ENCODE measurements at places on chromosomes 11 and 22.

DNA sequence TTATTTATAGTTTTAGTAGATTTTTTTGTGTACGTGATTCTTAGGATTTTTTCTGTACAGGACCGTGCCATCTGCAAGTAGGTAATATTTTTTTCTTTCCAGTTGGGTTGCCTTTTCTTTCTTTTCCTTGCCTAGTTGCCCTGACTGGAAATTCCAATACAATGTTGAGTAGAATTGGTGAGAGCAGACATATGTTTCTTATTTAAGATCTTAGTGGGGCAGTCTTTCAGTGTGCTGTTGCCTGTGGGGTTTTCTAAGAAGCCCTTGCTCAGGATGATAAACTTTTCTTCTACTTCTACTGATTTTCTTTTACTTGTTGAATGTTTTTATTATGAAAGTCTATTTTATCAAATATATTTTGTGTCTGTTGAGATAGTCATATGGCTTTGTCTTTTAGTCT lies 33.0 kb downstream of the ATXN10 start:
- DNase-seq, result no peak

DNA sequence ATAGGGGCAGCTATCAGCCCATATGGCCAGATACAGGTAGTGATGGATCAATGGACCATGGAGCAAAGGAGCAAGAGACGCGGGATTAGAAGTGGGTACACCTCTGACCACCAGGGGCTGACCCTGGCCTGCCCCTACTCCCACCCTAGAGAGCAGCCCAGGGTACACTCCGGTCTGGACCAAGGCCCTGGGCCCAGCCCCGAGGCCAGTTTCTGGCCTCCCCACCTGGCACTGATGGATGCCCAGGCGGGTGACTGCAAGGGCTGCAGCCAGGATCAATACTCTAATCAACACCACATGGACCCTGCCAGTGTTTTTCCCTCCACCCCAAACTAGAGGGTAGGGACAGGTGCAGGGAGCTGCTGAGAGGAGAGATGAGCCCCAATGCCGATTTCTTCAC lies 74.1 kb upstream of the NECTIN1 start:
- no peak for DNase-seq

DNA sequence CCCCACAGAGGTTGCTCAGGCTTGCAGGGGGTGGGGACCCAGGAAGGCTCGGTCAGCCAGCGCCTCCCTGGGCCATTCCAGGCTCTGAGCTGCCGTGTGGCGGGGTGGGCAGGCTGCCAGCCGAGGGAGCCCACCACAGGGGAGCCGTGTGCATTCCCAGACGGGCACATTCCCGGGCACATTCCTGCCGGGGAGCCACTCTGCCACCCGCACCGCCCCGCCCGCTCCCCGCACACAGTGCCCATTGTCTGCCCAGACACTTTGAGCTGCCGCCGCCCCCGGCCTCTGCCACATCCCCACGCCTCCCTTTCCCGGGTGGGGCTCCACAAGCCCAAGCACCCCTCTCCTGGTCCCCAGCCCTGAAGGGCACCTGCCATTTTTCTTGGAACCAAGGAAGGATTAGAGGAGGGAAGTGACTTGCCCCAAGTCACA lies 27.4 kb downstream of the RPL3 start:
- DNase-seq, result no peak

- no peak for DNase-seq
These were observed 40.9 kb upstream of the OR9Q1 start for GRCh38 chr11:57982776-57983175.

DNA sequence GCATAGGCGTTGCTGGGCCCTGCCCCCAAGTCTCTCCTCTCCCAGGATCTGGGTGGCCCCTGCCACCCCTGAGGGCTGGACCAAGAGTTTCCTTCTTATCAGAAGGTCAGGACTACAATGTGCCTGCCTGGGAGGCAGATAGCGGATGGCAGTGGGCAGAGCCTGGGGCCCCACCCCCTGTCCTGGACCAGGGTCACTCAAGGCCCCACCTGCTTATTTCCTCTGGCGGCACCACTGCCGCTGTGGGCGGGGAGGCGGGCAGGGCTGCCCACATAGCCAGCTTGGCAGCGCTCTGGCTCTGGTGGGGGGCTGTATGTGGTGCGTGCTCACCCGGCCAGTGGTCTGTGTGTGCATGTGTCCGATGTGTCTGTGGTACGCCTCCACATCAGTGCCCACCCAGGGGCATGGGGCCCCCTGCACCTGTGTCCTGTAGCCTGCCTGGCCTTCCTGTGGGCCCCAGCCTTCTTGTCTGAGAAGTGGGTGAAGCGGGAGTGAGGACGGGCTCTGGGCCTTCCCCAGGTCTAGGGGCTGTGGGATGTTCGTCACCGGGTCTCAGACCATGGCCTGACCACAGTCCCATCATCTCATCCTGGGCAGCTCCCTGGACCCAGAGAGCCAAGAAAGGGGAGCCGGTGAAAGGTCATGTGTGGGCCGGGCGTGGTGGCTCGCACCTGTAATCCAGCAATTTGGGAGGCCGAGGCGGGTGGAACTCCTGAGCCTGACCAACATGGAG lies 3.0 kb downstream of the GAS2L1 start:
- DNase-seq, result no peak

DNA sequence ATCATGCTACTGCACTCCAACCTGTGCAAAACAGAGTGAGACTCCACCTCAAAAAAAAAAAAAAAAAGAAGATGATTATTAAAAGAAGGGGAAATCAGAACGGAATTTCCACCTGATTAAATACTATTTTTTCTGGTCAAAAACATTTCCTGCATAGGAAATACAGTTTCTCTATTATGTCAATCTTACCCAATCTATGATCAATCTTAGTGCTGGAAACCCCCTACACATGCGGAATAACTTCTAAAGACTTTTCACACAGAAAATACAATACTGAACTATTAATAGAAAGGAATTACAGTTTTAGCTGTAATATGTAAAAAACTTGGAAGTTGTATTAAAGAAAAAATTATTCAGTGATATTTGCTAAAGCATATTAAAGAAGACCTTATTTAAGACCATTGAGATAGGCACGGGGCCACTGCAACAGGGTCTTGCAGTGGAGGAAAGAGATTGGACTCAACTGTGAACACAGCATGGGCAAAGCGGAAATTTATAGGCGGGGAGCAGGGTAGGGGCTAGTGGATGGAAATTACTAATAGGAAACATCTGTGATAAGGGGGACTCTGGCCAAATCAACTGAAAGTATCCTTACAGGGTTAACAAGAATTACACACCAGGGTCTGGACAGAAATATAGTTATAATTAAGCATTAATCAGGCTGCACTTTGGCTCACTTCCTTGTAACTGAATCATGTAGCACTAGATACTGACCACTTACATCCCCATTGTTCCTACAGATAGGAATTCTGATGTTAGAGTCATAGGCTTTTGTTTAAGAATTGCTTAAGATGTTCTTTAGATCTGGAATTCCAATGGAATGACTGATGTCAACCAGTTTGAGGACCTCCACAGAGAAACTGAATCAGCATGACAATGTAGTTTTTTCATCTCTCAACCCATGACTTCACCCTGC lies 411.5 kb upstream of the DDI1 start:
- no peak for DNase-seq

- DNase-seq, result no peak
These were observed 36.9 kb downstream of the NAALAD2 start for GRCh38 chr11:90171359-90171758.

- no peak for DNase-seq
These were observed 11.4 kb downstream of the NCAM1 start for GRCh38 chr11:112972399-112973145.

DNA sequence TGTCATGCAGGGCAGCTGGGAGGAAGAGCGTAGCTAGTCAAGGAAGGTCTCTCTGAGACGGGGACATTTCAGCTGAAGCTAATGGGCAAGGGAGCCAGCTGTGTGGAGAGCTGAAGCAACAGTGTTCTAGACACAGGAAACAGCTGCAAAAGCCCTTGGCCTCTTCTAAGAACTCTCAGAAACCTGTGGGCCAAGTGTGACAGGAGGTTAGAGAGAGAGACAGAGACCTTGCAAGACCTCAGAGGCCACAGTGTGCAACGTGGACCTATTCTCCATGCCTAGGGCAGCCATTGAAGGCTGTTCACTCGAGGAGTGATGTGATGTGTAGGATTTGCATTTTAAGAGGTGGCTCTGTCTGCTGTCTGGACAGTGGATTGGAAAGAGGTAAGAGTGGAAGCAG lies 48.7 kb upstream of the TNRC6B start:
- DNase-seq, result peak; percentile 38

GRCh38 chr22:36564422-36565158 lies 35.6 kb upstream of the EIF3D start:
- DNase-seq, result no peak

DNA sequence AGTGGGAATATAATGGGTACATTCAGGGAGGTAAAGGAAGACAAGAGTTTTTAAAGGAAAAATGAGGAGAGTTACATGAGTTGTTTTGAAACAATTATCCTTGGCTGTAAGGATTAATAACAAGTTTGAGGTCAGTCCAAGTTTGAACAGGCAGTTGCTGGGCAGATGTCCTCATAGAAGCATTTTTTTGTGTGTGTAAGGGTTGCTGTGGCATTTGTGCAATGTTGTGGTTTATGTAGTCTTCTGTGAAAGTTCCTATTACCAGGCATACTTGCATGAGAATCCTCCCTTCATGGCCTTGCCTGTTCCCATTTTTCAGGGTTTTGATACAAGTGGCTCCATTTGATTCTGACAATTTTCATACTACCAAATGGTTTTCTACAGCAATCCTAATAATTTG lies 400.2 kb downstream of the KCNA4 start:
- no peak for DNase-seq

DNA sequence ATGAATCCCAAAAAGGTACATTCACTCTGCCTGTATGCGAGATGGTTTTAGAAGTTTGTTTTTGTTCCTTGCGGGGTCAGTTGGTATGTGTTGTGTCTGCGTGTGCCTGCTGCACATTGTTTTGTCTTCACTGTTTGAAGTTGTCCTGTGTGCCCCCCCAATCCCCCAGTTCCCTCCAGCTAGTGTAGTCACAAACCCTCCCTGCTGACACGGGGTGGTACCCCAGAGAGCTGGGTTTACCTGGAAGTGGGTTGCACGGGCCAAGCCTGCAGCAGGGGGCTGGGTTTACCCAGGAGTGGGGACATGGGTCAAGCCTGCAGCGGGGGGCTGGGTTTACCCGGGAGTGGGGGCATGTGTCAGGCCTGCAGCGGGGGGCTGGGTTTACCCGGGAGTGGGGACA lies 22.2 kb downstream of the CTTN start:
- no peak for DNase-seq

DNA sequence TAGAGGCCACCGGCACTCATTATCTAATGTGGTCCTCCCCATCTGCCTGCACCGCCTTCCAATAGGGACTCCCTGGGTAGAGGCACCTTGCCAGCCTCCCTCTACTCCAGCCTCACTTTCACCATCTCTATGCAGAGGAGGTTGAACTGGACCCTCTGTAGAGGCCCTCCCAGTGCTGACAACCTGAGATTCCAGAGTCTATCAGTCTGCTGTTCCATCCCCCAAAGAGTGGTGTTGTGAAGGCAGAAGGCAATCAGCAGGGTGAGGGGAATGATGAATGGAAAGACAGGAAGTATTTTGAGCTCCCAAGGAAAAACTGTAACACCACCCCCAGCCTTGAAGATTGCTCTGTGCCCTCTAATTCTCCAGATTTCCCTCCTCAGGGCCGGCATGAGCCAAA lies 77.9 kb downstream of the THAP12 start:
- DNase-seq, result no peak

- peak; percentile 58 for DNase-seq
These were observed 631 bp downstream of the PHF21A start for GRCh38 chr11:46120346-46121300.

DNA sequence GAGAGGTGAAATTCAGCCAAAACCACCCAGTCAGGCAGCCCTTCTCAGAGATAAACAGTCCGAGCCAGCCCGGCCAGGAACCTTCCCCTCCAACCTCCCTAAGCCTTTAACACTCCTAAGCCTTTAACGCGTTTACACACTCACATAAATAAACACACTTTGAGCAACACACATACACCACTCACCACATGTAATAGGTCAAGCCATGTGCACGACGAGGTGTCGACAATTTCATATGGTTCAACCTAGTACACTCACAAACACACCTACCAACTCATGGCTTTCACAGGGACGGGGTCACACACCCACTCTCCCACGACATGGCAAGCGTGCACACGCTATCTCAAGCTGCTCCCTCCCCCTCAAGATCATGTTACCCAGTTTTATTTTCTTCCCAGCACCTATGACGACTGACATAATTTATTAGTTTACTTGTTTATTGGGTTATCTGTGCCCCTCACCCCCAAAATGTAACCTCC lies 15.5 kb downstream of the SLC43A1 start:
- DNase-seq, result no peak

- DNase-seq, result peak; percentile 81
These were observed 42.1 kb upstream of the ISX start for GRCh38 chr22:35023692-35024363.

GRCh38 chr11:3007404-3008010 lies 15.4 kb upstream of the NAP1L4 start:
- no peak for DNase-seq

DNA sequence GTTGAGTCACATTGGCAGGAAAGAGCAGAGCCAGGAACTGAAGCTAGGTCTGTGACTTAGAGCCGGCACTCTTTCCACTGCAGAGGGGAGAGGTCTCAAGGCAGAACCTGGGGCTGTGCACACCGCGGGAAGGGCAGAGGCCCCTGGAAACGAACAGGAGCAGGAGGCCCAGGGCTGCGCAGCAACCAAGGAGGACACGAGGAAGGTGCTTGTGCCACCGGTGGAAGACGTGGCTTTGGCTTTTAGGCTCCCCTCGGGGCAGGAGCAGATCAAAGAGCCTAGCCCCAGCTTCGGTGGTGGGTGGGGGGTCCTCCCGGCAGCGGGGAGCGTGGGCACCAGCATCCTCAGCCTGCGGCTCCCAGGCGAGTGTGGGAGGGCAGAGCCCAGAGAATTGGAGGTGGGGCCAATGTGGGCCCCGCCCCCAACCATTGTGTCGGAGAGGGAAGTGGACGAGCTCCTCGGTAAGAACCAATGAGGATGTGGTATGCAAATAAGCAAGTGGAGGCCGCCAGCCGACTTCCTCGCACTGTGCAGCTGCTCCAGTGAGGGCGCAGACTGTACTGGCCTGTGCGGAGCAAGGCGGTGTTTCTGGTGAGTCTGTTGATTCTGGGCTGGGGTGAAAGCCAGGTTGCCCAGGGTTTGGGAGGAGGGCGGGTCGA lies at the start of gene CCDC116:
TSS of gene CCDC116 (plus strand) at position 524 of the 659 bp plus-strand sequence. CDS start 422 bp downstream, outside the sequence.
- peak; percentile 78 for DNase-seq

GRCh38 chr11:126310200-126310991 lies 6.5 kb downstream of the DCPS start:
- peak; percentile 75 for DNase-seq

GRCh38 chr22:39080052-39080762 lies 3.1 kb downstream of the APOBEC3G start:
- DNase-seq, result no peak

- DNase-seq, result no peak
These were observed 8.9 kb upstream of the SEPTIN5 start for GRCh38 chr22:19705181-19705934.

GRCh38 chr11:79447038-79447786 lies 6.4 kb upstream of the TENM4 start:
- no peak for DNase-seq
